HFFc6 (cell line): ENCODE measurements at places on chromosomes 2 and 18.

GRCh38 chr2:200929334-200930249, 33.9 kb downstream of the ORC2 start:
- DNase-seq = peak; percentile 1

DNA sequence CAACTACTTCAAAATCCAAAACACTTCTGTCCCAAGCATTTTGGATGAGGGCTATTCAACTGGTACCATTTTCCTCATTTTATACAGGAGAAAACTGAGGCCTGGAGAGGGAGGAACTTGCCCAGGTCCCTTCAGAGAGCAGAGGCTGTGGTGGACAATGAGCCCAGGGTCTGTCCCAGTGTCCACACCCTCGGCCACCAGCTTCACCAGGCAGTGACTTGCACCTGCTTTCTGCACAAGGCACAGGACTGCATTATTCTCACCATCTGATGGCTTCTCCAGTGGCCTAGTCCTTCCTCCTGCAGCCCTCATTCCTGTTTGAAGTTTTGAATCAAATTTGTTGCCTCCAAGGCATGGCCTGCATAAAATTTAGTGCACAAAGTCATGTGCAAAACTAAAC, 53.3 kb downstream of the RNF144A start:
- DNase-seq = no peak

- no peak for DNase-seq
These were observed 17.2 kb upstream of the GPC1 start for GRCh38 chr2:240418311-240418710.

- no peak for DNase-seq
These were observed 32.7 kb upstream of the HPCAL1 start for GRCh38 chr2:10269711-10270610.

DNA sequence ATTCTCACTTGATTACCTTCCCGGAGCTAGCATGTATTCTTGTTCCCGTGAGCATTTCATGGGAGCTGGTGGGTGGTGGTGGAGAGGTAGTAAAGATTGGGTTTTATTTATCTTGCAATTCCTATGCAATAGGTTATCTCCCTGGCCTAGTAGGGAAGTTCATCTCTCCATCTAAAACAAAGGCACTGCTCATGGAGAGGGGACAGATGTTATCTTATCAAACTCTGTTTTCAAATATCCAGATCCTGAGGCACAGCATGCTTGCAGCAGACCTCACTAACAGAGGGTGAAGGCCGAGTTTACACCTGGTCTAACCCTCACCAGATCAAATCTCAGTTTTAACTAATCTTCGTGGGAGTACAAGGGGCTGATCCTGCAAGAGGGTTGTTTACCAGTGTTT, 98.9 kb downstream of the CYRIA start:
- no peak for DNase-seq
